ENCODE measurements at places on chromosomes 3 and 15. TPM values are rescaled to one million over a fixed set of nuclear protein-coding genes. Genes with fewer than 3 reads are reported as not detected.
A peak's percentile ranks its signal among the peaks of the same experiment; 100 is the strongest.

GRCh38 chr3:174068035-174068434 lies 670.5 kb downstream of the NLGN1 start:
- no peak overlapping the region for H3K27ac ChIP-seq
- H3K4me3 ChIP-seq: no peak overlapping the region
- peaks cover 4% of the 10 kb centered on the region for H3K36me3 ChIP-seq

DNA sequence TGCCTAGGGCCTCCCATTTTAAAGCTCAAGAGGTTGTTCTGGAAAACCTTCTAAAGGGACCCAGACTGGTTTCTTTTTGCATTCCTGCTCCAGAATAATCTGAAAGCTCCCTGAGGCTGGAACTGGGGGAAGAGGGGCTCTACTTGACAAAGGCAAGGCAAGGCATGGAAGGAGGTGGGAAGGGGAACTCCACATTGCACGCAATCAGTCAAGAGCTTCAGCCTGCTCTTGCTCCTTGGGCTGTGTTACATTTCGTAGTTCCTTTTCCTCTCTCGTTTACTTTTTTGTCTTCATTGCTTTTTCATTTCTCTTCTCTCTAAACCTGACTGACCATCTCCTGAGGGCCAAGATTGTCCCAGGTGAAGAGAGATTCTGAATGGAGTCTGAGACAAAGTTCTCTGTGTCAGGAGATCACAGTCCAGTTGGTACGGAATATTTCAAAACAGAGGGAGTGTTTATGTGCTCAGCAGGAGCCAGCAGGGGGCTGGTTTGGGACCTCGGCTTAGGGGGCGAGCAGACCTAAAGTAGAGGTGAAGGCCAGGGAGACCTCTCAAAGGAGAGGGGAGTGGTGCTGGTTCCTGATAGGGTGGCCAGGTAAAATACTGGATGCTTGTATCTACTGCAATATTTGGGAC lies 6.0 kb upstream of the KCTD6 start:
- H3K36me3 ChIP-seq: no peaks in the 10 kb centered on the region
- no peak overlapping the region for H3K4me3 ChIP-seq
- no peak for DNase-seq
- H3K27ac ChIP-seq: no peak overlapping the region

DNA sequence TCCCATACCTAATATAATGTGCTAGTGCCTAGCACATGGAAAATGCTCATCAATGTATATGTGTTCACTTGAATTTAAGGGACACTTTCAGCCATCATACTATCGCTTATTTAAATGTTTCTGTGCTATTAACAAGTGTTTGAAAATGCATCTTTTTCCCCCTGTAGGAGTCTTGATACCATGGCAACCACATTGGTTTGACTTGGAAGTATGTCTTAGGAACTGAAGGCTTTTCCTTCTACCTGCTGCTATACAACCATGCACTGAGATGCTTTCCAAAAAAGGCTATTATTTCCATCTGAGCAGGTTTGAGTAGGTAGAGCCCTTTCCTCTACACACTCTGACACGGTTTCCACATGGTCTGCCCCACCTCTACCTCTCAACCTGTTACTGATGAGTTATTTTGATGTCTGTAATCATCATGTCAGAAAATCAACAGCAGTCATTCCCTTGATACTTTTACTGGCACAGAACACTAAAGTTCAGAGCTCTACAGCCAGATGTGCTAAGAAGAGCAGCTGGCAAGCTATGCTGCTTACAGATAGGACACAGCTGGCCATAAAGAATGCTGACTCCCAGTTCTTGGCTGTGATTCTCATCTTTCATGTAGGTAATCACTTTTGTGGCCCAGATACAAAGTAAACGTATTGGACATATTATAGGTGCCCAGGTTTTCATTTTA lies 59.3 kb downstream of the RYR3 start:
- no peaks in the 10 kb centered on the region for H3K36me3 ChIP-seq
- no peak for DNase-seq
- H3K27me3 ChIP-seq: peaks cover 43% of the 10 kb centered on the region
- no peaks in the 10 kb centered on the region for H3K4me1 ChIP-seq
- no peak overlapping the region for H3K27ac ChIP-seq

GRCh38 chr3:78066287-78066686 lies 1026.4 kb downstream of the ROBO2 start:
- DNase-seq: no peak
- H3K27me3 ChIP-seq: no peaks in the 10 kb centered on the region
- H3K36me3 ChIP-seq: peaks cover 8% of the 10 kb centered on the region
- no peak overlapping the region for H3K4me3 ChIP-seq

DNA sequence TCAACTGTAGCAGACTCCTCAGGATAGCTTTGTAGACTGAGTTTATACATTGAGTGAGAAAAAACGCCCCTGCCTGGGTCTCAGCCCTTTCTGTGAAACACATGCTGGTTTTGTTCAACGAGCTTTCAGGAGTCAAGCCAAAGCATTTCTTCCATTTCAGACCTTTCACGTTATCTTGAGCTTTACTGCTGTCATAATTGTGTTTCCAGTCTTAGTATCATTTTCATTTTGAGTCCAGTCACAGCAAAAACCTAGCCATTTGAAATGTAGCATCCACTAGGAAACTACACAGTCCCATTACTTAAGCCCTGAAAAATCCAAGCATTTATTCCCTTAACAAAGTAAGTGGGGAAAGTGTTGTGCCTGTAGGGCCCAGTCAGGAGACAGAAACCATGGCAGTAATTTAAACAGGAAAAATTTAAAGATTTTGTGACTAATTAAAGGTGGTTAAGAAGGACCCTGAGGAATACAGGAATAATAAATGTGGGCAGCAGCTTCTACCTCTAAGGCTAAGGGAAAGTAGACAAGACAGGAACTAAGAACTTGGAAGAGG lies 110.1 kb upstream of the ABHD17C start:
- H3K27me3 ChIP-seq: peaks cover 34% of the 10 kb centered on the region
- no peaks in the 10 kb centered on the region for H3K36me3 ChIP-seq
- no peak overlapping the region for H3K27ac ChIP-seq
- no peak for DNase-seq

DNA sequence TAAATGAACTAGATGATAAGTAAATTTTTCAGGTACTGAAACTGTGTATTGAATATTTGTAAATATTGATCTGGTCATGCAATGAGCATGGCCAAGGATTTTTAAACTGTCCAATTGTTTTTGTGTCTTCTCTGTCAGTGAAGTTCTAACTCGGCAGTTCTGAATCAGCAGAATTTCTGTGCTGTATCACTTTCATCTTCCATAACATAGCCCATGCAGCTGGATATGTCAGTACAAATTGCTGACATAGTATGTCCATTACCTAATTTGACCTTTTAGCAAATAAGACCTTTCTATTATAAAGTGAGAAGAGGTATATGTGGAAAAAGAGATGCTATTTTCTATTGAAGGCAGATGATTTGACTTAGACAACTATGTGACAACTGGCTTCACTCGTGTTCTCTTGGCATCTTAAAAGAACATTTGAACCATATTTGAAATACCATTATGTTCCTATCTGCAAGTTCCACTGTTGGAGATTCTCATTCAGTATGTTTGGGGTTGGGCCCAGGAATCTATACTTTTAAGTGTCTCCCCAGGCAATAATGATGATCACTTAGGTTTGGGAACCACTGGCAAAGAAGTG lies 90.4 kb downstream of the CMSS1 start:
- no peak overlapping the region for H3K27ac ChIP-seq
- H3K36me3 ChIP-seq: no peaks in the 10 kb centered on the region
- H3K4me1 ChIP-seq: no peaks in the 10 kb centered on the region
- H3K27me3 ChIP-seq: no peaks in the 10 kb centered on the region
- no peak overlapping the region for H3K4me3 ChIP-seq

- H3K4me1 ChIP-seq: peaks cover 73% of the 10 kb centered on the region
- peak overlapping the region; percentile 73 for H3K4me3 ChIP-seq
- no peaks in the 10 kb centered on the region for H3K27me3 ChIP-seq
- peaks cover 13% of the 10 kb centered on the region for H3K36me3 ChIP-seq
- peak; percentile 64 for DNase-seq
These were observed 86.9 kb upstream of the RASGRP1 start for GRCh38 chr15:38651328-38652038.

The INSYN1 gene
- not detected for total RNA-seq

- no peak overlapping the region for H3K4me3 ChIP-seq
- H3K4me1 ChIP-seq: no peaks in the 10 kb centered on the region
- H3K36me3 ChIP-seq: no peaks in the 10 kb centered on the region
- no peaks in the 10 kb centered on the region for H3K27me3 ChIP-seq
- no peak for DNase-seq
These were observed 31.5 kb downstream of the MGLL start for GRCh38 chr3:127790882-127791183.

The ULK4 gene
- total RNA-seq: 29.9 TPM

DNA sequence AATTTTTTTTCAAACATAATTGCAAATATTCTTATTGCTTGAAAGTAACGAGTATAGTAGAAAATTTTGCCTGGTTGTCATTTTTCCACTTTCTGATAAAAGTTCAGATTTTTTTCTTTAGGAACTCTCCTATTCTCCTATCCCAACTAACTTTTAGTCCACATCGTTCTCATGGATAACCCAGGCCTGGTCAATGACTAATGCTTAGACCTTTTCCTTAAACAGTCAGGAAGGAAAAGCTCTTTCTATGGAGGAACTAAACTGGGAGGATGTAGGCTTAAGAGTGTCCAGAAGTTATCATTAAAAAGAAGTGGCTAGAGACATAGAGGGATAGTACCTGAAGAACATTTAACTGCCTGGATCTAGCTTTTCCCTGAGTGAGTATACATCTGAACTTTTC lies 26.7 kb downstream of the CIP2A start:
- no peaks in the 10 kb centered on the region for H3K27me3 ChIP-seq
- no peaks in the 10 kb centered on the region for H3K4me1 ChIP-seq
- peaks cover 25% of the 10 kb centered on the region for H3K36me3 ChIP-seq
- H3K4me3 ChIP-seq: no peak overlapping the region
- DNase-seq: no peak

The CCR5 gene
- total RNA-seq: 28.3 TPM

- no peaks in the 10 kb centered on the region for H3K36me3 ChIP-seq
- H3K4me3 ChIP-seq: no peak overlapping the region
- H3K27ac ChIP-seq: no peak overlapping the region
- H3K27me3 ChIP-seq: peaks cover 2% of the 10 kb centered on the region
- no peak for DNase-seq
These were observed 597.2 kb downstream of the GOLGA6L6 start for GRCh38 chr15:19944261-19944888.

DNA sequence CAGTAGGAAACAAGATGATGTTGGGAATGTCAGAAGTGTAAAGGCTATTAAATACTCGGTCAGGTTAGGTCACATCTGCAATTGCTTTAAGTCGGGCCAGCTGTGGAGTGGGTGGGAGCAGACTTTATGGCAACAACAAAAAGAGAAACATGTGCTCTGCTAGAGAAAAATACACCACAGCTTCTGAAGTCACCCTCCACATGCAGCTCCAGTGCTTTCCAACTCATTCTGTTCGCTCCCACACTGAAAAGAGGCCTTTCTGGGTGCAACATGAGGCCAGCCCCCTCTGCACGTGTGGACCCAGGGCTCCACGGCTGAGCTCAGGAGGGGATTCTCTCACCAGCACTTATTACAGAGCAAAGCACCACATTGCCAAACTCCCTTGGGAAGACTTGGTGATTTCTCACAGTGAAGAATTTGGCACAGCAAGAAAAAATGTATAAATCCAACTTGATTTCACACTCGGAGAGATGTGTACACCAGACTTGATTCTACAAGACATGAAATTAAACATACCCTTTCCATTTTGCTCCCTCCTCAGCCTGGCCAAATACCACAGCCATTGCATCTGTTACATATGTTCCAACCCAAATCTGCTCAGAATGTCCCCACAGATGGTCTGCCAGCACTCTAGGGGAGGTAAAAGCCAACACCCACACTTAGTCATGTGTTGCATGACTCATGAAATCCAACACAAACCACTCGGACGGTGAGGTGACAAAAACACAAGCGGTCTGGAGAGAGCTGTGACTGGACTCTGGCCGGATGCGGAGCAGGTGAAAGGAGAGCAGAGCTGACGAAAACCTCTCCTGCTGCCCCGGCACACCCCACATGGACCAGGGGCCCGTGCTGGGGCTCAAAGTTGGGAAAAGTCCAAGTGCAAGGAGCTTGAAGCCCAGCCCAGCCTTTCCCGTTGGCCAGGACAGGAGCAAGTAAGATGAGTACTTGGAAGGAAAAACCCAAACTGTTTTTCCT lies 74.6 kb downstream of the ITGB5 start:
- DNase-seq: no peak
- no peak overlapping the region for H3K27ac ChIP-seq
- H3K27me3 ChIP-seq: no peaks in the 10 kb centered on the region
- no peaks in the 10 kb centered on the region for H3K36me3 ChIP-seq
- peaks cover 6% of the 10 kb centered on the region for H3K4me1 ChIP-seq

- peak overlapping the region; percentile 87 for H3K27ac ChIP-seq
- peaks cover 87% of the 10 kb centered on the region for H3K4me1 ChIP-seq
- peak overlapping the region; percentile 71 for H3K4me3 ChIP-seq
These were observed 144.6 kb downstream of the LPP start for GRCh38 chr3:188298585-188298984.

The DIS3L gene
- total RNA-seq: 20.5 TPM

- H3K27me3 ChIP-seq: no peaks in the 10 kb centered on the region
- H3K4me1 ChIP-seq: no peaks in the 10 kb centered on the region
- no peak overlapping the region for H3K4me3 ChIP-seq
- DNase-seq: no peak
These were observed 629.1 kb downstream of the MECOM start for GRCh38 chr3:169034401-169034800.

DNA sequence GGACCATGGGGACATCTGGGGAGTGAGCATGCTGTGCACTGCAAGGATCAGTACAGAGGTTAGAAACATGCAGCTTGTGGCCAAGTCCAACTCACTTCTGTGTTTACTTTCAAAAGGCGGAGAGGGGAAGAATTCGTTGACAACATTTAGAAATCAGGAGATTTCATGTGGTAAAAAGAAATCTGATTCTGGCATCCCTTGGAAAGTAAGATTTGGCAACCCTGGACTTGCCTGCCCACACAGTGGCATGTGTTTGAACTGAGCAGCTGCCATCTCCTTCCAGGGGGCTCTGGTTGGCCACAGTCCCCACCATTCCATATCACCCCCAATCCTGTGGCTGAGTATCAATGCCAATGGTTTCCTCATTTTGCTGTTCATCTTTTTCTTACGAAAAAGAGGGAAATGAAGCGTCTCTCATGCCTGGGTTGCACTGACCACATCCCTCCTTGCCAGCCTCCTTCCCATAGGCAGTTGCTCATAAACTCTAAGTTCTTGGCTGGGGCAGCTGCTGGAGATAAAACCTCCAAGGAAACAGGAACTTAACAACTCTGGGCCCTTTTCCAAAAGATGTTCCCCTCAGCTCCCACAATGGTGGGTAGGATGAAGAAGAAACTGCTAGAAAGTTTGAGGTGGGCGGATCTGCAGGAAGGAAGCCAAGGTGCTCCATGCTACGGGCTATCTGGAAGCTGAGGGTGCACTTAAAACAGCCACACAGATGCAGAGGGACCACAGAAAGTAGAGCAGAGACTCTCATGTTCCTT lies 29.2 kb downstream of the SLC6A11 start:
- no peak for DNase-seq
- H3K4me1 ChIP-seq: no peaks in the 10 kb centered on the region
- H3K27ac ChIP-seq: no peak overlapping the region
- H3K27me3 ChIP-seq: peaks cover 5% of the 10 kb centered on the region
- H3K36me3 ChIP-seq: no peaks in the 10 kb centered on the region

Data from natural killer cell treated with Interleukin-12 subunit alpha and Interleukin-12 subunit beta and Interleukin-15 and Interleukin-18, amount 100 ng/mL, for 72 hours (primary cell).